ENCODE measurements at places on chromosomes 7 and 10.

DNA sequence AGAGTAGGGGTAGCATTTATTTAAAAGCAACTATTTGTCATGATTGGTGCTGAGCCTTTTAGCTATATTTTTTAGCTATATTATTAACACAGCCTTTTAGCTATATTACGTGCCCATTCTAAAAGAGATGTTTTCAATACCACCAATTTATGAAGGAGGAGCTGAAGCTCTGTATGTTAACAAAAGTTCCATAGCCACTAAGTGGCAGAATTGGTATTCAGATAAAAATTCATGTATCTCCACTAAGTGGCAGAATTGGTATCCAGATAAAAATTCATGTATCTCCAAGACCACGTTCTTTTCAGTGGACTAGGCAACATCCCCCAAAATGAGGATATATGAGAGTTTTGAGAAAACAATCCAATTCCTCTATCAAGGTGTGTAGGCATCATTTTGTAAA is 268.6 kb downstream of the HGF start:
- no peak for DNase-seq

- no peak for DNase-seq
Measured at GRCh38 chr7:95904099-95904498, 131.7 kb downstream of the DYNC1I1 start.

DNA sequence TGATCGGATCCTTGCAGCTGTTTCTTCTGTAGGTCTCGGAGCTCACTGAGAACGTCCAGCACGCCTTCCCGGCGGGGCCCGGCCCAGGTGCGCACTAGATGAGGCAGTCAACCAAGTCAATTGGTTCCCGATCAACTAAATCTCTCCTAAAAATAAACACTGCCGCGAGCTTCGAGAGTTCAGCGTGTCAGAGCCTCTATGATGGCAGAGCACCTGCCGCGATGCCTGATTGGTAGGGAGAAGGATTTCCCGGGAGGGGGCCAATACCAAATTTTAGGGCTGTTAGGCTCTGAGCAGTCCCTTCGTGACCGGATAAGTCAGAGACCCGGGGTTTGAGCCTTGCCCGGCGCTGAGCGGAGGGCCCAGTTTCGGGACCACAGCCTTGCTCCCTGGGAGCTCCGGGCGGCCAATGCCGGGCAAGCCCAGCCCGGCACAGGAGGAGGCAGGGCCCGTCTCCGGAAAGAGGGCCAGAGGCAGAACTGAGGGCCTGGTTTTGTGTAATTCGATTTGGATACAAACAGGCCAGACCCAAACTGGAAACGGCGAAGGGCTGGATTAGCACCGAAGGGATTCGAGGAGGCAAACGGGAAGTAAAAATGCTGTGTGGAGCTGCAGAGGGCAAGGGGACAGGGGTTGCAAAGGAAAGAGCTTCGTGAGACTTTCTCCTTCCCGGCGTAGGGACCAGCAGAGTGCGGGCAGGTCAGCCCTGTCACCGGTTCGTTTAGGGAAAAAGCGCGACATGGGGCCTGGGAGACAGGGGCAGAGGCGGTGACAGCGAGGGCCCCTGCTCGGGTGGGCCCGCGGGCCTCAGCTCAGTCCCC is 569 bp downstream of the SLC26A5 start:
- no peak for DNase-seq

- no peak for DNase-seq
Measured at GRCh38 chr7:5222841-5223411, 32.9 kb downstream of the WIPI2 start.

GRCh38 chr7:2522780-2523433 is 3.3 kb downstream of the LFNG start:
- DNase-seq = no peak

DNA sequence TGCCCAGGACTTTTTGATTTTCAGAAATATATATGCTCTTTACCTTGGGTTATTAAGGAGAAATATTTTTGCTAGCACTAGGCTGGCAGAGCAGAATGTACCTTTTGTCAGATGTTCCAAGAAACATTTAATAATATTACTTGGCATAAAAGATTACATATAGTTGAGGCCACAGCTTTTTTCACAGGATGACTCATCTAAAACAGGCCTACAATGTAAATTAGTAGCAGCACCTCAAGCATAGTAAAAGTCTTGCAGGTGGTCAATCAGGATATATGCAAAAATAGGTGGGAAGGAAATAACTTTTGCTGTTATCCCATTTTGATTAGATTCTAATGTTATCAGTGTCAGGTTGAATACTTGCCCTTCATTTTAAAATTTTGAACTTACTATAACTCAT is 14.9 kb upstream of the ITGB1 start:
- no peak for DNase-seq

DNA sequence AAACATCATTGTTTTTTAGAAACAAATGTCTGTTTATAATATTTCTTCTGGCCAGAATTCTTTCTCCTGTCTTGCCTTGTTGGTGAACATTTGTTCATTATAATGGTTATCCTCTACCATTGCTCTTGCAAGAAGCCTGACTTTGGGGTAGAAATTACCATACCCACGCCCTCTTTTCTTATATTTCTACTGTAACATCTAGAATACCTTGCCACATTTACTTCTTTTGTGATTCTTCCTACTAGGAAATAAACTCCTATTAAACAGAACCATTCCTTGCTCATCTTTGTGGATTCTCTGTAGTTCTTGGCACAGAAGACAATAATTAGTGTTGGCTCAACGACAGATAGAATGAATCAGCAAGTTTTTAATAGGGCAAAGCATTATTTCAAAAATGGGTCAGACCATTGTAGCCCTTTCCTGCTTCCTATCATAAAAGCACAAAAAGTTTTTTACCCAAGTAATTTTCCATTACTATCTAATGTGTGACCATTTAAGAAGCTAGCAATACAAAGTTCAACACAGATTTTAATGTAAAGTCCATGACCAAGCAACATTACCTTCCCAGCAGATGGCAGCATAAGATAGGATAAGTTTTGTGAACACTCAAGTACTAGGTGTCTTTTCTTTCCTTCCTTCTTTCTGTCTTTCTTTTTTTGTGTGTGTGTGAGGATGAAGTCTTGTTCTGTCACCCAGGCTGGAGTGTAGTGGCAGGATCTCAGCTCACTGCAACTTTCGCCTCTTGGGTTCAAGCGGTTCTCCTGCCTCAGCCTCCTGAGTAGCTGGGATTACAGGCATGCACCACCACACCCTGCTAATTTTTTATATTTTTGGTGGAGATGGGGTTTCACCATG is 270.4 kb downstream of the HGF start:
- no peak for DNase-seq

DNA sequence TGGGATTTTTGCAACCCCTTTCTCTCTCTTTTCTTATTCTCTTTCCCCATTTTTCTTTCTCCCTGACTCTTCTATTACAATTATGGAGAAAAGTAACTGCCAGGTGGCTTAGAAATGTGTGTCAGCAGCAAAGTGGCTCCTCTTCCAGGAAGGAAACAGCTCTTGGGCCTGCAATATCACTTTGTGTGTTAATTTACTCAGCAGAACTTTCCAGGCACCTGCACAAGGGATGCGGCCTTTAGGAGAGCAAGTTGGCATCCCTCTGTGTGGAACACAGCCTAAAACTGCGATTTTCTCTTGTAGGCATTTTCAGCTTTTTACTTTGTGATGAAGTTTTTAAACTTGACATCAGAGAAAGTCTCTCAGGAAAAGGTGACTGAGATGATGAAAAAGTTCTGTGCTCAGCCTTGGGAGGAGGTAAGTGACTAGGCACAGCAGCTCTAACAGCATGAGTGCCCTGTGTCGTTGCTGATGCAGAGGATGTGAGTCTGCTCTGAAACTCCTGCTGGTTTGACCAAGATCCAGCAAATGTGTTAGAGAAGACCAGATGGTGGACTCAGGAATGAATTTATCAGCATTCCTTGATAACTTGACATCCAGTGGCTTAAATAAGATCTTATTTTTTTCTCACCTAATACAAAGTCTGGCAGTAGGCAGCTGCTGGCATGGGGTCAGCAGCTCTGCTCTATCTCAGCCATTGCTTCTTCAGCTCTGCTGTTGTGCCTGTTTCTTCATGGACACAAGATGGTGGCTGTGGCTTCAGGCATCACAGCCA is 47.4 kb upstream of the CC2D2B start:
- no peak for DNase-seq

DNA sequence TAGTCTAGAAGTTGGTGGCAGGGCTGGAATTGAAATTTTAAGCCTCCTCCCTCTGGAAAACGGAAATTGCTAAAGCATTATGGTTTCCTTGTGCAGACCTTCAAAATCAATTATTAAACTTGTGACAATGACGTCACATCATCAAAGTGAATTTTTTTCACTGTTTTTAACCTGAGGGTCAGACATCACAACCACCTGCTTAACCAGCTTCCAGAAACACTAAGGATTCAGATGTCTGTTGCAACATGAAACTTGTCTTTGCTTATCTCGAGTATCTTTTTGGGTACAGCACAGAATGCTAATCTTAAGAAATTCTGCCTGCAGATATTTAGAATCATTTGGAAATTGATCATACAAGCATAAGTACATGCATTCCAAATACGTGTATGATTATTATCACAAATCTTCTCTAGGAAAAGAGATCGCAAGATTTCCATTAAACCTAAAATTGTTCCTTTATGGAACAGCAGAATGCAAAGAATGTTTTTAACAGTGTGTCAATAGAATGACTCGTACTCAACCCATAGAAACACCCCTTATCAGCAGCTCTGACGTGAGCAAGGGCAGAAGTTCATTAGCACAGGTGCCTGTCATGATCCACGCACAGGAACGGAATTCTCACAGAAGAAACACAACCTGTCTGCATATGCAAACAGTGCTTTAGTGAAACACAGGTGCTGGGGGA is 4.1 kb upstream of the GTPBP4 start:
- DNase-seq = no peak

DNA sequence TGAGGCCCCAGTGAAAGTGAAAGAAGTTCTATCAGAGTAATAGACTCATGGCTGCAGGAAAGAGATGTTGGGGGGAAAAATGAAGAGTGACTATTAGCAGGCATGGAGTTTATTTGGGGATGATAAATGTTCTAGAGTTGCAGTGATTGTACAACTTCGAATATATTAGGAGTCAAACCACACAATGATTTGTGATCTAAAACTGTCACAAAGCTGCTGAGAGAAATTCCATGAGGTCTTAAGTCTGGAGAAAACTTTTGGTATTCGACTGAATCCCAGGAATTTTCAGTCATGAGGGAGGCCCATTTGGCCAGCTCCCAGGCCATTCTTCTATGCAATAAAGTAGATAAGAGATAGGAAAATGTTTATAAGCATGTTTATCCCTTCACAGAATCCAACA is 55.9 kb upstream of the UNC5B start:
- DNase-seq = no peak

- DNase-seq = no peak
Measured at GRCh38 chr7:113004726-113005454, 81.7 kb downstream of the GPR85 start.

DNA sequence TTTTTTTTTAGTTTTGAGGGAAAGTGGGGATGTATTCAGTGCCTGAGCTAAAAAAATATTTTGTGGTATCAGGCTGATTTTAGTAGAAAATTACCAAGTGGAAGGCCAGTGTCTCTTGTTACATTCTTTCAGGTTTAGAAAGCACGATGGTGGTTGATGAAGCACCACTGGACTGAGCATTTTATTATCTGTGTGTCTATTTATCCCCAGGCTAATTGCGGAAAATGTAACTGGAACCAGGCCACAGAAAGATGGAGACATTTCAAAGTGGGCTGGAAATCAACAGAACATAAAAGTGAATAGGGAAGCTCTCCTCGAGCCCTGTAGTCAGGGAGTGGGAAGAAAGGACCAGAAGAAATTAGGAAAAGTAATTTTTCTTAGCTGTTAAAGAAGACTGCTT is 261.0 kb downstream of the STK31 start:
- DNase-seq = no peak

- no peak for DNase-seq
Measured at GRCh38 chr7:85286446-85286845, 99.6 kb upstream of the SEMA3D start.

GRCh38 chr7:130242198-130243014 is 24.3 kb upstream of the CPA2 start:
- DNase-seq = no peak

GRCh38 chr7:35992436-35992835 is 160.6 kb upstream of the EEPD1 start:
- no peak for DNase-seq

GRCh38 chr10:16341637-16342036 is 95.2 kb upstream of the PTER start:
- no peak for DNase-seq

- no peak for DNase-seq
Measured at GRCh38 chr10:49090696-49091380, 24.5 kb downstream of the VSTM4 start.

GRCh38 chr7:1767524-1767923 is 97.4 kb downstream of the ELFN1 start:
- no peak for DNase-seq
